ENCODE measurements at places on chromosomes 1 and 21.
A peak's percentile ranks its signal among the peaks of the same experiment; 100 is the strongest.

DNA sequence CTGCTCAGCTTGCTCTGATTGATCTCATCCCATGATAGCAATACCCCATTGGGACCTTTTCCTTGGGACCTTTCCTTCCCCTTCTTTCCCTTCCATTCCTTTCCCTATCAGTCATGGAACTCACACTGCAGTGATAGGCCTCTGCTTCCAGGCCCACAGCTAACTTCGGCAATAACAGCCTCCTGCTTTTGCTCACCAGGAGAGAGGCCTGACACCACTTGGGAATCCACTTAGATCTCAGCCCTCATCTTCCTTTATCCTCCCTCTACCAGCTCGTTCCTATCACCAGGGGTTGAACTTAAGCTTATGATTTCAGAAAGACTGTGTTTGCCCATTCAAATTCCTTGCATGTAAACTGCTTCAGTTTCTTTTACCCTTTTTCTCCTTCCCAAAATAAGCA is 11.0 kb upstream of the TIPRL start:
- no peak for DNase-seq

GRCh38 chr1:228697207-228698016 is 37.9 kb upstream of the RHOU start:
- peak; percentile 5 for DNase-seq

- no peak for DNase-seq
These were observed 145.9 kb upstream of the ATP1B1 start for GRCh38 chr1:168960595-168960994.

GRCh38 chr1:242139986-242140385 is 141.1 kb upstream of the MAP1LC3C start:
- DNase-seq: no peak

DNA sequence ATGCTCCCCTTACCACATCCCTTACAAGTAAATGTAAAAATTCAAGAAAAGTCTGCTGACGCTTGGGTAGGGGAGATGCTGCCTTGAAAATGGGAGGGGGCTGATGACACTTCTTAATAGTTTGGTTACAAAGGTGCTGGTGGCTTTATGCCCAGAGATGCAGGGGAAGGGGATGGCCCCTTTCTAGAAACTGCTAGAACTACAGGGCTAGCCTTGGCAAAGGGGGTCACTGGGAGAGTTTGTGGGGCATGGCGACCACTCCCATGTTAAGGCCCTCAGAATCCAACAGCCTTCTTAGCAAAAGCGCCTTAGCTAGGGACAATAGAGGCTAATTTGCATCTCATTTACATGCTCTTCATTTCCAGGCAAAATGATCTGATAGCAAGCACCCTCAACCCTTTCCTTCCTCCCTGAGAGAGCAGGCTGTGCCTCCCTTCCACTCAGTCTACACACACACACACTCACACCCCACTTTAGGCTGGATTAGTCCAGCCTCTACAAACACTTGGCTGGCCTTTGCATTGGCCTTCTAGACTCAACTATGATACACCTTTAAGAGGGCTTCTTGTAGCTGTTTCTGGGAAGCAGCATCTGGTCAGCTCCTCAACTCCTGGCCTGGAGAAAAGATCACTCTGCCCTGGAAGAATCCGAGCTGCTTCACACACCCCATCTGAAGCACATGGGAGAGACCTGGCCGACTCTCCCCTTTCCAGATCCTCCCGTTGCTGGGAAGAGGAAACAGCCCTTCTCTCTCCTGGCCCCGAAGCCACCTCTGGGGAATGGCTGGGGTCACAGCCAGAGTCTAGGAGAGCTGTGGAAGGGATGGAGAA is 1.7 kb downstream of the SEMA6C start:
- DNase-seq: no peak

GRCh38 chr1:21337010-21337437 is 46.8 kb upstream of the ECE1 start:
- DNase-seq: no peak

DNA sequence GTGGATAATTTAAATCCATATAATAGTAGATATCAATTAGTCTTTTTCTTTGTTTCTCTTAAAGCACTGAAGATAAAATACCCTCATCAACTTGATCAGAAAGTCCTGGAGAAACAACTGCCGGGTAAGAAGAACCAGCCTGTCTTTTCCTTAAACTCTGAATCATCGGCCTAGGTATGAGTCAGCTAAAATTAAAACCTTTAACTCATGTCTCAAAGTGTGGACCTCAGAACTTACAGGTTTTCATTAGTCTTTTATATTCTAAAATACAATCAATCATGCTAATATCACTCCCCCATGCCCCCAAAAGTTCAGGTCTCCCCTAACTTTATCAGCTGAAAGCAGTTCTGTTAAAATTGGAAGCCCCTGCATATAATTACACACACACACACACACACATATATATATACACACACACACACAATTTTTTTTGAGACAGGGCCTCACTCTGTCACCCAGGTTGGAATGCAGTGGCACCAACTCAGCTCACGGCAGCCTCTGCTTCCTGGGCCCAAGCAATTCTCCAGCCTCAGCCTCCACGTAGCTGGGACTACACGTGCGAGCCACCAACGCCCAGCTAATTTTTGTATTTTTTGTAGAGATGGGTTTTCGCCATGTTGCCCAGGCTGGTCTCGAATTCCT is 61.3 kb downstream of the B3GALNT2 start:
- DNase-seq: peak; percentile 68

- no peak for DNase-seq
These were observed 12.7 kb downstream of the USP48 start for GRCh38 chr1:21770201-21770600.

DNA sequence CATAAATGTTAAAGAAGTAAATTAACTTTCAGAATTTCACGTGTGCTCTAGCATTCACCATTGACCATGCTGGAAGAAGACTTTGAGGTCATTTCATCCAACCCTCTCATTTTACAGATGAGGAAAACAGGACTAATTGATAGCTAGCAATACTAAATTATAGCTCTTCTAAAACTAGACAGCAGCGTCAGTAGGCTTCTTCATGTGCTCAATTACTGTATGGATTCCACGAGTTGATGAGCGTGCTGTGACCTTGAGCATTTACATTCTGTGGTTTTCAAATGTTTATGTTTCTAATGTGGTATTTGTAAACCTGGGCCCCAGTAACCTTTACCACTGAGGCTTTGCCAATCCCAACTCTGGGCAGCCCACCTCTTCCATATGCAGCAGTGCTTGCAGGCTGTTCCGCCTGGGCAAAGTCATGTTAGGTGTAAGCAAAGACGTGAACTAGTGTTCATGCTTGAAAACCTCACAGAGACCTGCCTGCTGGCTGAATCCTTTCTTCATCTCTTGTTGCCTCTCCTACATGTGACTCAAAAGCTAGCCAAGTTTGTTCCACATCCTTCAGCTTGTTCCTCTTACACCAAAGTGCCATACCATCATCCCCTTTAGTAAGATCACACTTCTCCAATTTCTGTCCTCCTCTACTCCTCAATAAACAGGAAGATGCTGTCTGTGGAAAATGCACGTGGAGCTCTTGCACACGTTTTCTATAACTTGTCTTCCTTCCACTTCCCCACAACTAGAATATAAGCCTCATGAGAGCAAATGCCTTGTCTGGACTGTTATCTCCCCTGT is 17.2 kb downstream of the KCNJ15 start:
- no peak for DNase-seq

DNA sequence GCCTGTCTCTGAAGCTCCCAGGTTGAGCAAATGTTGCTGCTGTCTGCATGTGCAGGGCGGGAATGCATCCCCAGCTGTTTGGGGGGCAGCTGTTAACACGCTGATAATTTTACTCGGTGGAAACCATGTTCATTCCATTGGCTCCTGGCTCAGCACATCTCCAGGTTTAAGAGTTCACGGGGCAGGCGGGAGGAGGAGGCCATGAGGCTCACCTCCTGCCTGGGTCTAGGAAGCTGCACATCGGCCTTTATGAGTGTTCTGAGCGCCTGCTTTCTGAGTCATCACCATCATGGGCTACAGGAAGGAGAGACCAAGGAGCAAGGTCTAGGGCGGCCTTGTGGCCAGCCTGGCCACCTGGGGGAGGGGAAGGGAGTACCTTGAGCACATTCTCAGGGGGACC is 29.7 kb downstream of the AJAP1 start:
- DNase-seq: no peak

GRCh38 chr1:159959451-159959850 is 5.4 kb upstream of the SLAMF9 start:
- DNase-seq: no peak

- DNase-seq: no peak
These were observed 313.1 kb downstream of the SIPA1L2 start for GRCh38 chr1:232316864-232317263.

GRCh38 chr1:43925846-43926245 is 7.8 kb upstream of the ARTN start:
- DNase-seq: no peak

- no peak for DNase-seq
These were observed 94.4 kb downstream of the MIS18A start for GRCh38 chr21:32184485-32184884.

DNA sequence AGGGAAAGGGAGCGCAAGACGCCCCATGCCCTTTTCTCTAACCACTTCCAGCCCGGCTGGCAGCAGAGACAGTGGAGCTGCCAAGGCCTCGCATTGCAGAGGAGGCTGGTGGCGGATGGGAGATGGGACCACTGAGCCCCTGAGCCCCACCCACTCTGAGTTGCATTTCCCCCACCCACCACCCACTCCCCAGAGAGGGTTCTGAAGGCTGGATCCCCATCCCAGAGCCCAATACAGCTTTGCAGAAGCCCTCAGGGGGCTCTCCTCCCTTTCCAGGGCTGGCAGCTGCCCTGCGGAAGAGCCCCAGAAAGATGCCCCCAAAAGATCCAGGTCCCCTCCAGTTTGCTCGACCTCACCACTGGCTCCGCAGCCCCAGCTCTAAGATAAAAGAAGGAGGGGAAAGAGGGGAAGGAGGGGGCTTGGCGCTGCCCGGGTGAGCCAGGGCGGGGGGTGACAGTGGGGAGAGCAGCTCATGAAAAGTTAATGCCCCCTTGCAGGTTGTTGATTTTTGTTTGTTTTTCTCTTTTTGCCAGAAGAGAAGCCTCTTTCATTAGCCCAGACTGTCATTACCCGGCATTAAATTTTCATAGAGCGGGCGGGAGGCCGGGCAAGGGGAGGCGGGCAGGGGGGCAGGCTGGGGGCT is 38.4 kb upstream of the CASZ1 start:
- no peak for DNase-seq

GRCh38 chr1:58888833-58889232 is 105.0 kb upstream of the JUN start:
- DNase-seq: no peak

Measured in HFFc6 (cell line).